ENCODE measurements at places on chromosomes 4 and X. TPM values are rescaled to one million over a fixed set of nuclear protein-coding genes. Genes with fewer than 3 reads are reported as not detected.

DNA sequence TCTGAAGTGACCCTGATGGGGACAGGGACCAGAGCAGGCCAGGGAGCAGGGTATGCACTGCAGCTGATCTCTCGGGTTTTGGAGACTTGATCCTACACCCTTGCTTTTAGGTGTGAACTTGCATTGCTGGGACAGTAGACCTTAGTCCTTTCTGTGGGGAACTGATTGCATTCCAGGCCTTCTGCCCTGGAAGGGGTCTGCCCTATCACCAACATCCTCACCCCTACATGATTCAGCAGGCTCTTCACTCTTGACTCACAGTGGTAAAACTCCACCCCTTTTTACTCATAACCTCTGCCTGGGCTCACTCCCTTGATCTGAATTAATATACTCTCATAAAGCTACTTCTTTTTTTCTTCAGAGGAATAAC is 6.6 kb upstream of the DDX60L start:
- no peak for DNase-seq

DNA sequence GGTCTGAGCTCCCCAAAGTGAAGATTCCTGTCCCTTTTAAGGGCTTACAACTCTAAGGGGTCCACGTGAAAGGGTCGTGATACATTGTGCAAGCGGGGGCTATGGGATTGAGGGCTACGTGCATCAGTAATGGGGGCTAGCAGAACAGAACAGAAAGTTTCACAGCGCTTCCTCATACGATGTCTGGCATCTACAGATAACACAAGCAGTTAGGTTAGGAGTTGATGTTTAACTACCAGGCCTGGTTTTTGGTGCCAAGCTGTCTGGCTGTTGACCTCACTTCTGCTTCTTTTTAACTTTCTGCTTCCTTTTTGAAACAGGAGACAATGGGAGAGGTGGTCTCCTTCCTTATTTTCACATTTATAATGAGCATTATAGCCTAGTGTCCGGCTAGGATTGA is 368.6 kb upstream of the CXorf51A start:
- DNase-seq = no peak

Gene PASD1
- not detected for total RNA-seq

DNA sequence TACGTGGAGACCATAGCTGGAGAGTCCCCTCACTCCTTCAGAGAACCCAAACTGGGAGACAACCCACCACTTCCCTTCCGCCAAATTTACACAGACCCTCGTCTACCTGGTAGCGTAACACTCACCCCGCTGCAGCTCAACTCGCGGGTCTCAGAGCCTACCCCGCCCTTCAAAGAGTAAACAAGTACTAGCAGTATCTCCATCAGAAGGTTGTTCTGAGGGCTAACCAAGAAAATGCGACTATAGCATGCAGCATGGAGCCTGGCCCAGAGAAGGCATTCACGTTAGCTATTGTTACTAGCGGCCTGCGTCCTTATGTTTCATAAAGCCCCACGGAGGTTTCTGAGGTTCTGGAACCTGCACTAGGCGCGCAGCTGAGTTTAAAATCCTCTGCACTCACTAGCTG is 531 bp upstream of the MANBA start:
- DNase-seq = no peak

Gene GPR143
- total RNA-seq = not detected

GRCh38 chrX:115459883-115460880 is 100.8 kb upstream of the PLS3 start:
- DNase-seq = peak; percentile 14

DNA sequence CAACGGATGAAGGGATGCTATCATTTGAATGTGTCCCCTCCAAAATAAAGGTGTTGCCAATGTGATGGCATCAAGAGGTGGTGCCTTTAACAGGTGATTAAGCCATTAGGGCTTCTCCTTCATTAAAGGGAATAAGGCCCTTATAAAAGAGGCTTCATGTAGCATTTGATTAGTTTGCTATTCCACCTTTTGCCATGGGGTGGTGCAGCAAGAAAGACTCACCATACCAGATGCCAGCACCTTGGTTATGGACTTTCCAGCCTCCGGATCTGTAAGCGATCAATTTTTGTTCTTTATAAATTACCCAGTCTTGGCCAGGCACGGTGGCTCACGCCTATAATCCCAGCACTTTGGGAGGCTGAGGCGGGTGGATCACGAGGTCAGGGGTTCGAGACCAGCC is 7.9 kb upstream of the SLC25A43 start:
- DNase-seq = no peak

DNA sequence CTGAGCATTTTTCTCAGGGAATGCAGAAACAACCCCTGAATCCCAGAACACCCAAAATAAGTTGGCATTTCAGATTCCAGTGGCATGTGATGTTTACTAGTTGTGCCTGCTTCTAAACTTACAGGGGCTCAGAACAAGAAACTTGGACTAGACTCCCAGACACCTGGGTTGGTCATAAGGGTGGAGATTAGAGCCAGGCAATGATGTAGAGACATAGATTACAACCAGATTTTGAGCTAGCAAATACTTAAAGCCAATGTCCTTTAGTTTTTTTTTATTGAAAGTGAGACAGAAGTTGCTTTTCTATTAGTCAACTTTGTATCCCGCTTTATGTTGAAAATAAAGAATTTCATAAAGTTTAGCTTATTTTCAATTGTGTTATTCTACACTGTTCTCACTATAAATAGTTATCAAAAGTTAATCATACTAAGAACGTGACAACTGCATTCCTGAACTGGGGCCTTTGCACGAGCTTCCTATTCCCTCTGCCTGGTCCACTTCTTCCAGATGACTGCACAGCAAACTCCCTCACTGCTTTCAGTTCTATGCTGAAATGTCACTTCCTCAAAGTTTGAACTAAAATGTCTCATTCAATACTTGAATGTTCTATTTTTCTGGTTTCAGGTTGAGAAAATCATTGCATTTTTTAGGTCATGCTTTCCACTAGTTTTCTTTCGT is 224.7 kb upstream of the PPP1R2C start:
- no peak for DNase-seq

Gene HTN1
- total RNA-seq = not detected

DNA sequence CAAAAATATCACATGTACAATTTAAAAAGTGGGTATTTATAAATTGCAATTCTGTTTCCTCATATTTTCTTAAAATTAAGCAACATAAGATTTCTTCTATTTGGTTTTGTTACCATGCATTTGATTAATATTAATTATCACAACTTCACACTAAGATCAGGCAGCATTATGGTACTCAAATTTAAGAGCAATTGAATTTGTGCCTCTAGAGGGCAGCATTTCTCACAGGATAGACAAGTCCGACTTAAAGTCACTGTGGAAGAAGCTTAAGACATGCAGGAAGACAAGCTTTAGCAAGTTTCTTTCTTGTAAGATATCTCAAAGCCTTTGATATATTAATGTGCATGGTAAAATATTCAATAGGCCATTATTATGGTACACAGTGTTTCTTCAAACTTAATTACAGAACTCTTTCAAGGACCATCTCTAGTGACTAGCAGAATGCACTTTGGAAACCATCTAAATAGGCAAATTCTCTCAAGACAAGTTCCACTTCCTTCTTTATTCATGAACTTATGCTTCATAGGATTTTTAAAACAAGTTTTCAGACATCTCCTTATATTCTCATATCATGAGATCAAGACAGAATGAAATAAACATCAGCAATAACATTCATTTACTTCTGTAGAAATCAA is 35.0 kb downstream of the FBXW7 start:
- peak; percentile 82 for DNase-seq

Gene LIMCH1
- 361 TPM for total RNA-seq

DNA sequence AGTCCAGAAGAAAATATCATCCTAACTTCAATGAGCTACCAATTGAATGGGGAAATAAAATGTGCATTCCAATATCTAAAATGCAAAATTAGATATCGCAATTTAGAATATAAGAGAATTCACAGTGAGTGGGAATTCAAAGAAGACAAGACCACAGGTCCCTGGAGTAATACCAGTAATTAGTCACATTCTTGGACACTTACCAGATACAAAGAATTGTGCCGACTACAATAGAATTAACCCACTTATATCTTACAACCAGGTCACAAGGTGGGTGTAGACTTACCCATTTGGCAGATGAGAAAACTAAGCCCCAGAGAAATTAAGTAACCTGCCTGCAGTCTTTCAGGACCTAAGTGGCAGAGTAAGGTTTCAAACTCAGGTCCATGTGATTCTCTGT is 84.3 kb upstream of the C1QTNF7 start:
- no peak for DNase-seq

GRCh38 chr4:122701965-122702364 is 30.5 kb upstream of the BBS12 start:
- DNase-seq = no peak

Gene ATP1B4
- 2.7 TPM for total RNA-seq

- DNase-seq = no peak
These were observed 152.5 kb upstream of the DCAF8L1 start for GRCh38 chrX:28133763-28134162.

DNA sequence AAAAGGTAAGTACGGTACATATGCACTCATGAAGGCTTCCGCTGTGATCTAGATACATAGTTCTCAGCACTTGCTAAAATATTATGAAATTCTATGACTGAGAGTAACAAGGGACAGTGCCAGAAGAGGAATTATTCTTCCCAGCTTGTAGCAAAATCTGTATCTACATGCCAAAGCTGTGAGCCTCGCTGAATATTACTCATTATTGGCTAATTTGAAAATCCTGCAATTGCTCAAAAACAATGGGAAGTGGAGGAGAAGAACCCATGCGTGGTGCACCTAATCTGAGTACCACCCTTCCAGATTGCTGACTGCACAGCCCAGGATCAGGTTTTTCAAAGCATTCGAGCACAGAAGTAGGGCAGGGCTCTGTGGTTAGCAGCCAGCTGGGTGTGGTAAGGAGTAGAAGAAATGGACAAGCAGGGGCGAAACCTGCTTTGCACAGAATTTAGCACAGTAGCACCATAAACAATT is 17.4 kb upstream of the PDCL2 start:
- no peak for DNase-seq

Gene TMPRSS11B
- not detected for total RNA-seq

- no peak for DNase-seq
These were observed 19.1 kb downstream of the CCSER1 start for GRCh38 chr4:90146306-90146705.

Gene AMBN
- not detected for total RNA-seq

GRCh38 chrX:38216642-38217041 is 4.0 kb downstream of the SRPX start:
- no peak for DNase-seq

DNA sequence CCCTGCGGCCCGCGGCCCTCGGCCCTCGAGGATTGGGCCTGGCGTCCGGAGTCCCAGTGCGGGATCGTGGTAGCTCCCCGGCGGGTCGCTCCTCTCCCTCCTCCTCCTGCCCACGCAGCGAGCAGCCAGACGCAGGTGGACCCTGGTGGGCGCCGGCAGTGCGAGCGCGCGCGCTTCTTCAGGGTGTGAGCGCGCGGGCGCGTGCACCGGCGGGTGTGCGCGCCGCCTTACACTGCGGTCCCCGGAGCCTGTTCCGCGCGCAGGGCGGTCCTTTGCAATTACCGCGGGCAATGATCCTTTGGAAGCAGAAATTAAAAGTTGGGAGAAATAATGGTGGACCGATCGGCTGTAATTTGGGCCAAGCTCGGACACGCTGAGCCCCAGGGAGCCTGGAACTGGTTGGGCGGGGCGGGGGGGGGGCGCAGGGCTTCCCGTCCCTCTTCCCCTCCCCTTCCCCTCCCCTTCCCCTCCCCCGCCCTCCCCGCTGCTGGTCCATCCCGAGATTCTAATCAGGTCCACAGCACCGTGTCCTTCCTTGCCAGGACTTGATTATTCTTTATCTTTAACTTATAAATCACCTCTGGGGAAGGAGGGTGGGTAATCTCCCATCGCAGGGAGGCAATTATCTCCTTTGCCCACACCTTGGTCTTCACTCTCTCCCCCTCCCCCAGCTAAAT is 1.6 kb upstream of the NKX1-1 start:
- no peak for DNase-seq

DNA sequence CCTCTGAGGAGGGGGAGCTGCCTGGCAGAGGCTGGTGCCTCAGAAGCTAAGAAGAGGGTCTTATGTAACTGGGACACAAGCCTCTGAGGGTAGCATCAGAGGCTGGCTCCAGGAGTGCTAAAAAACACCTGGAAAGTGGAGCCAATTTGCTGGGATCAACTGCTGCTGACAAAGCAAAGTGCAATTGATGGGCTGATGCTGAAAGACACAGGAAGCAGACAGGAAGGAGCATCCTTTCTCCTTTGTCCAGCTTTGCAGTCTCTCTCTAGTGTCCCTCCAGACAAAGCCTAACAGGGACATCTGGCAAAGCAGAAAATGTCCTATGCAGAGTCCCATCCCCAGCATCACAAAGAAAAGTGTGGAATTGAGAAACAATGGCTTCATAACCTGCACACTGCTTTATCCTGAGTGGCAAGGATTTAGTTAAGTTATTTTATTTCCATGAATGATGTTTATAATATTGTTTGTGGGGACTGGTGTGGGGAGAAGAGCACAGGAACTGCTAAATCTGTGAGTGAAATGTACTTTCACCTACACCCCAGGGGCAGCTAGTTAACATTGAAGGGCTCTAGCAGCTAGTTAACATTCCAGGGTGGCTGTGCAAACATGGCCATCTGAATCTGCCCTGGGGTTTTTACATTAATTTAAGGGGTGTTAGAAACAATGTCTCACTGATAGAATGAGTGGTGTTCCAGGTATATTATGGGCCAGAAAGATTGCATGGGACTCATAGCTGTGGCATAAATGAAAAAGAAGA is 25.6 kb upstream of the MBTPS2 start:
- DNase-seq = no peak

DNA sequence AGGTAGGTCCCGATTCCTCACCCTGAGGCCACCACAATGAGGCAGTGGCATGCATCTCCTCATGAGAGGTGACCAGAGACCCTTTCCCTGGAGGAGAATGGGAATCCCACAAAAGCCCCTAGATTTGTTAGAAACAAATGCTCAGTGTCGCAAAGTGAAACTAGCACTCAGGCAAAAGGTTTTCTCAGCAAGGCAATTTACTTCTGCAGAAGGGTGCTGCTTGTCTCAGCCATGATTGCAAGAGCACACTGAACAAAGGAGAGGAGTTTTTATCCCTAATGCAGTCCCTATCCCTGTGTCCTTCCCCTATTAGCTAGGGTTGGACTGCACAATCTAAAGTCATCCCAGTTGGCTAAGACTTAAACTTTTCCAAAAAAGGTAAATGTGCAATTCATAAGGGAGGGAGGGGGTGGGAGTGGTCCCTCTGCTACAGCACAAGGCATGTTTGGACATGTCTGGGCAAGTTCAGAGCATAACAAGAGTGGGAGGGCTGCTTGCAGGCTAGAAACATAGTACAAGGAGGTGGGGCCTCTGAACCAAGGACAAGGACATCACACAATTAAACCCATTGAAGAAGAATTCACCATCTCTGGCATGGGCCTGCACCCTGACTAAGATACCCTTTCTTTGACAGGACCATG is 185.3 kb downstream of the CCNG2 start:
- no peak for DNase-seq

DNA sequence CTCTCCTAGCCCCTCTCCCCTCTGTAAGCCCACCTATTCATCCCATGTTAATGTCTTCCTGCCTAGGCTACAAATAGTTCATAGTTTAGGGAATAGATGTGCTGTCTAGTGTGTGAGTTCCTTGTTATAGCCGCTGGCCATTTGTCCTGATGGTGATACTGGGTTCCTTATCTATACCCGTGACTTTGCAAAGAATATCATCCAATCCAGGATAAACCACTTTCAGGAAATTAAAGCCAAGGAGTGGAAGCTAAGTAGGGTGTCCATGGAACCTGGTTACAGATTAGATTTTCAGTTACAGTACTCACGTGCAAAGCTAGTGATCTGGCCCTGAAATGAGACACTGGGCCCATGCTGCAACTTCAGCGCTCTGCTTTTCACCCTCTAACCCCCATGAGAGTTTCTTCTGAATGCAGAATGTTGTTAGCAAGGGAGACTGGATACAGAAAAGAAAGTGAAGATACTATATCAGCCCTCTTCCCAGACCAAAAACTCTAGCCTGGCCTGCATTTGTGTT is 111.4 kb downstream of the TMEM164 start:
- DNase-seq = no peak

GRCh38 chr4:3707423-3708102 is 58.6 kb upstream of the ADRA2C start:
- DNase-seq = no peak
